ENCODE measurements at places on chromosomes 7 and 10.

- peak; percentile 33 for DNase-seq
These were observed at the start of gene ETV1 for GRCh38 chr7:13989126-13989948. Gene ETV1 (minus strand): TSS chr7:13989666. CDS start chr7:13989052, 614 bp downstream.

DNA sequence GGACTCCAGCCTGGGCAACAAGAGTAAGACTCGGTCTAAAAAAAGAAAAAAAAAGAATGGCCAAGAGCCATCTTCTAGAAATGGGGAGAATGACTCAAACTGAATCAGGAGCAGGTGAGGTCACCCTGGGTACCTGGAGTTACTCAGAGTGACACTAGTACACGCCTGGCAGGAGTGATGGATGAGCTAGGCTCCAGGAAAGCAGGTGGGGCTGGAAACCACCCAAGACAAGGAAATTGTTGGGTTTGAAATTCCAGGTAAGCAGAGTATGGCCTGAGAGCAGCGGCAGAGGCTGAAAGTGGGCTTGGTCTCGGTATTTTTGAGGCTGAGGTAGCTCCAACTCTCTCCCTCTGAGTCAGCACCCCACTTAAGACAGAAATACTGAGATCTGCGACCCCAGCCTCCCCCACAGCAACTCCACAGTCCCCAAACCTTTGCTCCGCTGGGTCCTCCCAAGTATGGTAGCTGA, 18.5 kb downstream of the DDIT4 start:
- DNase-seq = no peak

- no peak for DNase-seq
These were observed 2.8 kb upstream of the BCL7B start for GRCh38 chr7:73560109-73560835.

DNA sequence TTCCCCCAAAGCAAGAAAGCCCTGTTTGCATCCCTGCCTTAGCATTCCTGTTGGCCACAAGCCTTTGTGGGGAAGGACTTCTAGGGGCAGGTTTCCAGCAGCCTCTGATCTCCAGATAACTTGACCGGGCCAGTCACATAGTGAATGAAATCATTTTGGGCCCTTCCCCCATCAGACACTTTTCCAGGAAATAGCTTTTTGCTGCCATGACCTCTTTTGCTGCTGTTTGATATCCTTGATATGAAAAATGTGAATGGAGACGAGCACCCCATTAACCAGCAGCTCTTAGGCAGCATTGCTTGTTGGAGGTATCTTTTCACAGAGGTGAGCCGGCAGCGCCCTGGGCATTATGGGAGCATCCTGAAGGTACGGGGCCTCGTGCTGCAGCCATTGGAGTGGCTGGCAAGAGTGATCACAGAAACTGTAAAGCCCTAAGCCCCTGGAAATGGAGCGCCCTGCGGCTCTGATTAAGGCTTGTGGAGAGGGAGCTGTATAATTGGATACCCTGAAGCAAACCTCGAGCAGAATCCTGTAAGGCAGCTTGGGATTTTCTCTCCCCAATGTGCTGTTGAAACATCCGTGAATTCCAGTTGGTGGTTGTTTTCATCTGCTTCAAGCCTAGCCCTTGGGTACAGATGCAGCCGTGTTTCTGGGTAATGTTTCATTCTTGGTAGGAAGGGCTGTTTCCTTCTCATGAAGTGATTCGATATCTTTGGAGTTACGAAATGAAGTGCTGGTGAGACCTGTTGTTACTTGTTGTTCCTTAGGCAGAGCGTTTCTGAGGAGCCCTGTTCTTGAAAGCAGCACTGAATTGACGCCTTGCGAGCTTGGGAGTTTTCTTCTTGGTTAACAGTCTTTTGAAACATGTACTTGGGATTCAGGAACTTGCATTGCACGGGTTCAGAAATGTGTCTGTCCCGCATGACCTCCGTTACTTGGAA, 179.0 kb downstream of the PTEN start:
- DNase-seq = no peak

- DNase-seq = no peak
These were observed 12.5 kb downstream of the PROSER2 start for GRCh38 chr10:11835704-11836103.

GRCh38 chr7:159056737-159057136, 87.9 kb downstream of the VIPR2 start:
- DNase-seq = no peak

DNA sequence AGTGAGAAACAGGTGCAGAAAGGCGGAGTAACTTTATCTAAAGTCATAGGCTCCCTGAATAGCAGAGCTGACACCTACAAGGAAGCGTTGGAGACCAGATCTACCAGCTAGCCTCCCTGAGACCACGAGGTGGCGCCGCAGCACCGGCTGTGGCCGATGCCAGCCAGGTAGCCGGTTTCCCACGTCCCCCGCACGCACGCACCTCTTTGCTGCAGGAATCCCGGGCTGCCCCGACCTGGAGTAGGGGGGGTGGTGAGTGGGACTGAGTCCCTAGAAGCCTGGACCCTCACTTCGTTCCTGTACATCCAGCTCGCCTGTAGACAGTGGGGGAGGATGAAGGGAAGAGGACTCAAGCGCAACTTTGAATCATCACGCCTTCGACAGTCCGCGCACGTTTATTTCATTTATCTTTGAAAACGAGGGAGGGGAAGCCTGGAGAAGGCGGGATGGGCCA, 3.7 kb downstream of the ELOVL3 start:
- peak; percentile 64 for DNase-seq

DNA sequence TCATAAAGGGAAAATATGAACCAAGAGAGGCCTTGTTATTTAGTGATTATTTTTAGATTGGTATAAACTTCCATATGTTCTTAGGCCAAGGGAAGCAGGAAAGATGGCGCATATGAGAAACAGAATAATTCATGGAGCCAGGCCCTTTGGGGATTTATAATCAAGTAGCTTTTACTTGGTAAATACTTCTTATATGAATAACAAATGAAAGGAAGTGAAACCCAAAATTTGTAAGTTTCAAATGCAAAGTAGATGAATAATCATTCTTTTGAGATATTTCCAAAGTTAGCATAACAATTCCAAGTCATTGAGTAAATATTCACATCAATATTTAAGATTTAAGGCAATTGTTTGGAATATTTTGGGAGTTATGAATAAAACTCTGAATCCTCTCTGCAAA, 13.9 kb upstream of the OPTN start:
- DNase-seq = no peak

GRCh38 chr7:124942399-124942798, 12.8 kb upstream of the POT1 start:
- no peak for DNase-seq

GRCh38 chr7:131583430-131583829, 27.0 kb upstream of the PODXL start:
- no peak for DNase-seq

GRCh38 chr7:71429083-71429482, 297.1 kb downstream of the GALNT17 start:
- no peak for DNase-seq

DNA sequence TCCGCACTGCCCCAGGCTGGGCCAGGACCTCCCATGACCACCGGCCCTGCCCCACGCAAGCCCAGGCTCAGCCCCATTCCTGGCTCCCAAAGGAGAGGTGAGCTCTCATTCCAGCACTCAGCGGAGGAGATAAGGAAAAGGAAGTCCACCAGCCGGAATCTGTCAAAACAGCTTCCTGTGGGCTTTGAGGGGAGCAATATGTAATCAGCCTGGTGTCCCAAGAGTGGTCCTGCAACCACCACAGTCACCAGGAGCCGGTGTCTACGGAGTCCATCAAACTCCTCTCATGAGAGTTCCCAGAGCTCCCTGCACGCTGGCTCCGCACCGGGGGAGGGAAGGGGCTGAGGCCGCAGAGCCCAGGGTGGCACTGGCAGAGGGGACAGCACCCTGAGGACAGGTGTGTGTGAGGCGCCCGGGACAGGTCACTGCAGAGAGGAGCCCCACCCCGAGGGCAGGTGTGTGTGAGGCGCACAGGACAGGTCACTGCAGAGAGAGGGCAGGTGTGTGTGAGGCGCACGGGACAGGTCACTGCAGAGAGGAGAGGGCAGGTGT, 57.9 kb downstream of the STK32C start:
- no peak for DNase-seq

DNA sequence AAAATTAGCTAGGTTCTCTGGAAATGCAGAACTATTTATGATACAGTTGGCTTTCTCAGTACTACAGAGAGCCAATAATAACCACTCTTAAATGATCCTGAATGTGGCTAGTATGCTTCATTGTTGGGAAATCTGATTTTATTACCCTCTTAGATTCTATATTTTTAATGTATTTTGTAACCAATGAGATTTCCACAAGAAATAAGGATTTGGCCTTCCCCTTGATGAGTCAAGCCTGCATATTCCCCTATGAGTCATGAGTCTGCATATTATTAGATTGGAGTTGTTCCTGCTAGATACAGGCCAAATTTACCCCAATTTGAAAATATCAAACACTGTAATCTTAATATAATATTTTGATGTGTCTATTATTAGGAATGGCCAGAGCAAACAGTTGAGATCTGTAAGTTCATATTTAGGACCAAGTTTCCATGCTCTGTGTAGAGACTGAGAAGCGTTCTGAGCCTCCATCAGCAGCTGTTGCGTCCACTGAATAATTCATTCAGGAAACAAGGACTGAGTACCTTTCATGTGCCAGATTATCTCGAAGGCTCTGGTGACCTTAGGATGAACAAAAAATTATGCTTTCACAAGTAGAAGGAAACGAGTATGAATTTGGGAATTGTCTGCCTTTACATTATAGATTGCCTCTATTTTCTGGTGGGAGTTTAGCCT, 793.4 kb downstream of the NRG3 start:
- DNase-seq = no peak

DNA sequence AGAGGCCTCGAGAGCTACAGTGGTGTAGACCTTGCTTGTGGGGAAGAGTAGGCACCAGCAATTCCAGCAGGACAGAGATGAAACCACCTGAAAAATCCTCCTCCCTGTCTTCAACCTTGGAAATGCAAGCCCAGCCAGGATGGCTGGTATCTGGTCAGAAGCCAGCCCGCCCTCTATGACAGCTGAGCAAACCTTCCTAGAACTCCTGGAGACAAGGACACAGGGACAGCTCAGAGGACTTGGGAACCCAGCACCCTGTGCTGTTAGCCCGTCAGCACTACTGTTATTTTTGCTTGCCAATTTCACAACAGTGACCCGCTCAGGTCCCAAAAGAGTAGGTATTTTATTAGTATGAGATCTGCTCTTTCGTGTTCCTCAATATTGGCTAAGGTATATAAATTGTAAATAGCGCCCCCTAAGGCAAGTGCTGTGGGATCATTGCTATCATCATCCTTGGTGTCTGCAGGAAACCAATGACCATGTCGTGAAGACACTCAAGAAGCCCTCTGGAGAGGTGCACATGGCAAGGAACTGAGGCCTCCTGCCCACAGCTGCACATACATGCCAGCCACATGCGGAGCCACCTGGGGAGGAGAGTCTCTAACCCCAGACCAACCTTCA, 156.5 kb upstream of the CHST15 start:
- no peak for DNase-seq

DNA sequence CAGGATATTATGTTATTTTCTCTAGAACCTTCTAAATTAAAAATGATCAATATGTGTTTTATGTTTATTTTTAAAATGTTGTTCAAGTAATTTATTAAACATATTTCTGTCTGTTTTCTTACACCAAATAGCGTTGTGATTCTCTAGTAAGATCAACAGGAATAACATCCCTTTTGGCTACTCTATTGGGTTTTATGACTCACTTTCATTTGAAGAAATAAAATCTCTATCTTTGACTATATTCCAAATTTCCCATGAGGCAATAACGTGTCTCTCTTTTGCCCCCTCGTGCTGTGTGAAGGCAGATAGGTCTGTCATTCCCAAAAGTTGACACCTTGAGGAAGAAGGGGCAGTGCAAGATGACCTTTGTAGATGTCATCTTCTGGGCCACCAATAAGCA, 40.9 kb downstream of the ITGA8 start:
- no peak for DNase-seq

- DNase-seq = no peak
These were observed 187.2 kb upstream of the LYZL2 start for GRCh38 chr10:30816820-30817171.

- no peak for DNase-seq
These were observed 8.9 kb upstream of the EXOC6 start for GRCh38 chr10:92839191-92840085.

DNA sequence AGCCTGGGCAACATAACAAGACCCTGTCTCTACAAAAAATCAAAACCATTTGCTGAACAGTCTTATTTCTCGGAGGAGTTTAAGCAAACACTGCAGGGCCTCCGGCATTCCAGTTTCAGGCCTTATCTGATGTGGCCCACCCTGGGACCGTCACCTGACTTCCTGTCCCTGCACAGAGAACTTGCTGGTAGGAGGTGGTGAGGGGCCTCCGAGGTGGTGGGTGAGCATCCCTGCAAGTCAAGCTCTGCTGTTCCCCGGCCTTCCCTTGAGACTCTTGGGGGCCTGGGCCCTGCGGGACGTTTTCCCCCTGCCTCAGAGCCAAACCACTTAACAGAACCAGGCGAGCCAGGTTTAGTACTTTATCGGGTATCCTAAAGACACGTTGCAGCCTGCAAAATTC, 44.5 kb upstream of the AP5Z1 start:
- no peak for DNase-seq

- DNase-seq = no peak
These were observed 99.8 kb downstream of the ICA1 start for GRCh38 chr7:8162181-8162580.
